ENCODE measurements at places on chromosomes 5 and 9.

- DNase-seq, result no peak
These were observed 171.5 kb upstream of the ATP10B start for GRCh38 chr5:161023551-161023950.

DNA sequence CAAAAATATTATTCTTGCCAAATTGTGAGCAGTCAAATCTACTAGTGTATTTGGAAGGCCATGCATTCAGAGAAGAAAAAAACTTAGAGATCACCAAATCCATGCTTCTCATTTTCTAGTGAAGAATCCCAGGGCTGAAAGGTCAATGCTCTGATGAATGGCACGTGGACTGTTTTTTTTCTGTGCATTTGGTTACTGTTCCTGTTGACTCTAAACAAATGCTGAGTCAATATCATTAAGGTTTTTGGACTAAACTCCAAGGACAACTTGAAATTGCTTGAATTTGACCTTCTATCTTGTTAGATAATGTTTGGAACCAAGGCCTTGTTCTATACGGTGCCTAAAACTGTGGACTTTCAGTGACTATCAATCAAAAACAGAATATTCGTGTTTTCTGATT is 142.2 kb downstream of the OSTF1 start:
- DNase-seq, result no peak

- no peak for DNase-seq
These were observed 20.9 kb upstream of the DPYSL3 start for GRCh38 chr5:147530530-147531389.

- no peak for DNase-seq
These were observed 19.2 kb downstream of the DOCK2 start for GRCh38 chr5:169656125-169656901.

- no peak for DNase-seq
These were observed 40.3 kb downstream of the ADAM19 start for GRCh38 chr5:157535042-157535865.

DNA sequence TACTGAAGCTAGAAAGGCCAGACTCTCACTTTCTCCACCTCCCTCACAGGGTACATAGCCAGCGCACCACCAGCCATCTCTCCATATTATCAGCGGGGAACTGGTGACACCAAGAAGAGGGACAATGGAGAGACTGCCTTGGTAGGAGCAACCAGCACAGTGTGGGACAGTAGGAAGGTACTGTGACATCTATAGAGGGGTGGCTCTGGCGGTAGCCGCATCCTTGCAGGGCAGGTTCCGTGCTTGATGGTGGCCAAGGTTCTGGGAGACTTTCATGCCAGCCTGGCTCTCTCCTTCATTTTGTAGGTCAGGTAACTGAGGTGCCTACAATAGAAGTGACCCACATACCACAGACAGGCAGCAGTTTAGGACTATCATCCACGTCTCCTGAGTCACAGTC is 65.5 kb upstream of the SMIM23 start:
- DNase-seq, result no peak

DNA sequence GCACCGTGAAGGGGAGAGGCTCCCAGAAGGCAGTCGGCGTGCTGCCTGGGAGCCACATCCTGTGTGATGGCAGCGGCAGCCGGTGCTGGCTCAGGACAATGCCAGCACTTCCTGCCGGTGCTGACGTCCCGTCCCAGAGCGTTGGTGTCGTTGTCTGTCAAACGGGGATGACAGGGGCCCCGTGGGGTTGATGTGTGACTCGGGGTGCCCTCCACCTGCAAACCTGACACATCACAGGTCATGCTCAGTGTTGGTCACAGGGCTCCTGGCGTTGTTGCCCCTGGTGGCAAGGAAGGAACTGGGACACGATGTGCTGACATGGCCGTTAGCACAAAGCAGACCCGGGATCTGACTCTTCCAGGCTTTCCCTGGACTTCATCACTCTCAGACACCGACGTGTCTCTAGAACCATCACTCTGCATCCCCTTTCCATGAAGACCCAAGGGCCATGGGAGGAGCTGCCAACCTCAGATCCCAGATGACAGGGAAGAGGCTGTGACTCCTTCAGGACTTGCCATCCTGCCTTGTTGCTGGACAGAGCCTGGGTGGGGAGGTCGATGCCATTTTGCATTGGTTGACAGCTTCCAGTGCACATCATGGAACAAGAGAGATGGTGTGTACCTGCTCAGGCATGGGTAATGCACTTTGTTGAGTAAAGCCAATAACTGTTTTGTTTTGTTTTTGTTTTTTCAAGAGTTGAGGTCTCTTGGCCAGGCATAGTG is 21.5 kb downstream of the PLPP7 start:
- no peak for DNase-seq

DNA sequence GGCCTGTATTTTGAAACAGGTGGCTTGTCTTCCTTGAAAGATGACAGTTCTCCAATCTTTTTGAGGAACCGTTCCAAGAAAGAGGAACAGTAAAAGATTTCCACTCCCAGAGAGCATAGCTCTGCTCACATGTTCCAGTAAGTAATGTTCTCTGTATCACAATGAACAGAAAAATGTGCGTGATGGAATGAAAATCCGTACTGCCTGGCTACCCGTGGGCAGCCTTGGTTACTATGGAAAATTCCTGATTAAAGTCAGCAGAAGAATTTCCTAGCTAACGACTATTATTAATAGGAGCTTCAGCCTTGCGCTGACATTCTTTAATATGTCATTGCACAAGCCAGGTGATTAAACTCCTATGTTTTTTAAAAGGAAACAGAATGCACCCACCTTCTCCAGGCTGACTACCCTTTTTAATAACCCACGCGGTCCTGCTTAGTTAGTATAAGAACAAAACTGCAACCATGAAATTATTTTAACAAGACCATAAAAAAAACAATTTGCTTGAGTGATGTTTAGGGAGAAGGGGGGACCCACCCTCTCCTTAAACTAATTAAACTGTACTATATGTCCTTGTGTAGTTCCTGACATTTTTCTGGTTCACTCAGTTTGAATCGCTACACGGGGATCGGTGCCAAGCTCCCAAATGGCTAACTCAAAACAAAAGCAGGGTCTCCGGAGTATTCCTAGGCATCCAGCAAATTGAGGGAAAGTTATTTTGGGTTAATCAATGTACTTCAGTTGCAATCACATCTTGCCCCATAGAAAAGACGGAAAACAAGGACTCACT is 54.8 kb upstream of the CPEB4 start:
- no peak for DNase-seq

- no peak for DNase-seq
These were observed 838 bp downstream of the POLK start for GRCh38 chr5:75512383-75513074.

- DNase-seq, result peak; percentile 52
These were observed 35.4 kb downstream of the UBE2R2 start for GRCh38 chr9:33852216-33852826.

DNA sequence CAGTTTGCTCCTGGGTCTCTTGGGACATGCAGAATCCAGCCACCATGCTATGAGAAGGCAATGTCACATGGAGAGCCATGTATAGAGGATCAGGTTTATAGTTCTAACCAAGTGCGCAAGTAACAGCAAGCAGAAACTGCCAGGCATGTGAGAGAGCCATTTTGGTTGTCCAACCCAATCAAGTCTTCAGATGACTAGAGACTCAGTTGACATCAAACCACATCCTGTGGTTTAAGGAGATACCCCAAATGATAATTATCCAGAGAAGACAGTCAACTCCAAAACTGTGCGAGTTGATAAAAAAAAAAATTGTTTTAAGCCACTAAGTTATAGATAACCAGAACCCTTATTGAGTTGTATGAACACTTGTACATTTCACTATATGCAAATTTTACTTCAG is 40.2 kb downstream of the TMEM232 start:
- DNase-seq, result no peak

DNA sequence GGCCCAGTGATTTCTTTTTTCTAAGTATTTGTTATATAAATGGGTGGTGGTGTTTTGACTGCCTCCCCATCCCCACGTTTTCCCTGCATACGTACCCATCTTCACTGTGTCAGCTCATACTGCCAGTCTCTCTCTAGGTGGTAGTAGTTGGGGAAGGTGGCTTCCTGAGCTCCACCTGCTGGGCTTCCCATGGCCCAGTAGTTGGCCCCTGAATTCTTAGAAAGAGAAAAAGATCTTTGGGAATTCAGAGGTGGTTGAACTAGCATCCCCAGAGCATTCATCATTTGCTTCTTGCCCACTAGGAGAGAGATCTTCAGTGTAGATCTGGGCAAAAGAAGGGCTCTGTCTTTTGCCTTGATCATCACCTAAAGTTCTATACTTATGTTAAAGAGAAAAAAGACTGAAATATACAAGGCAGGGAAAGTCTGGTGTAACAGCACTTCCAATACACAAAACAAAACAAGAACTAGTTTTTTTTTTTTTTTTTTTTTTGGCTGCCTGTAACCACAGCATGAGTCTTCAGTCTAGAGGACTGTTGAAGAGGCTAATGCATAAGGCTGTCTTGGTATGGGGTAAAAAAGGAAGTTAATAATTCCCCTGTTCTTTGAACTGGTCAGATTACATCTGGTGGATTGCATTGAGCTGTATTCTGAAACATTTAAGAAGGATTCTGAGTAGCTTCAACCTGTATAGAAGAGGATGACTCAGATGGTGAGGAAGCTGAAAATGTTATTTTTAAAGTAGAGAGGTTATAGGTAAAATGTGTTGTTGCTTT is 128.7 kb downstream of the ATG10 start:
- DNase-seq, result no peak

DNA sequence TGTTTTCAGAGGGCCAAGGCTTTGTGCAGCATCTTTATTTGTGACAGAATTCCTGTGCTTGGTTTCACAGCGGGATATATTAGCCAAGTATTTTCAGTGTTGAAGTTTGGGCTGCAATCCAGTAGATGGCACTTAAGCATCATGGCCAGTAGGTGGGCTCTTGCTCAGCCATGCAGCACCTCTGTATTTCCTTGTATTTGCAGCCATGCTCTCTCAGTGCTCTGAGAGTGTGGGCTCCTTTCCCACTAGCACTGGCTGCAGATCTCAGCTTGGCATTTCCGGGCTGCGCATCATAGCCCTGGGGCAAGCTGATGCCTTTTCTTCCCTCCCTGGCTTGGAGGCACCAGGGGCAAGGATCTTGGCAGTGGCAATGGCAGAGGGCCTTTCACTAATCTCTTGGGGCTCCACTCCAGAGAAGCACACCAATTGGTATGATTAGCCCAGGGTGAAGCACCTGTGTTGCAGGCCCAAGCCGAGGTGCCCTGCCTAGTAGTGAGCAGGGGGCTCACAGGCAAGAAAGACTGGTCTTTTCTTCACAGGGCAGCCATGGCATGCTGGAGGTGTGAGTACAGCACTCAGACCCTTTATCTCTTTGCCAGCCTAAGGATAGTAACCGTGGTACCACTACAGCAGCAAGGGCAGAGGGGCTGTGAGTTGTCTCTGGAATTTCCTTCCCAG is 48.3 kb downstream of the SLCO6A1 start:
- DNase-seq, result no peak

DNA sequence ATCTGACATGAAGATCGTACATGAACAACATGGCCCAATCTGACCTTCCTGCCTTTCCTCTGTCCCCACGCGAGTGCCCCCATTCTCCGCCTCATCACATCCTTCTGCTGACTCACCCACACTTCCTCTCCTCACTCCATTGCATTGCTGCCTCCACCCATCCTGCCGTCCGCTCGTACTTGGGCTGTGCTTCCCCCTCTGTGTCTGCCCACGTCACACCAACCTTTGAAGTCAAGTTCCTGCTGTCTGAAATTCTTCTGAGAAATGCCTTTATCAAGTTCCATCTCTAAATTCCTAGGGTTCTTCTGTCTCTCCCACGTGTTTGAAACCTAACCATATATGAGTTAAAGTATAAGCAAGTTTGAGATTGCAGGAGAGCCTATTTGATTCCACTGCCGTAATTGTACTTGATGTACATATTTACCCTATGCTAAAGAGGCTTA is 18.0 kb upstream of the STARD4 start:
- no peak for DNase-seq

DNA sequence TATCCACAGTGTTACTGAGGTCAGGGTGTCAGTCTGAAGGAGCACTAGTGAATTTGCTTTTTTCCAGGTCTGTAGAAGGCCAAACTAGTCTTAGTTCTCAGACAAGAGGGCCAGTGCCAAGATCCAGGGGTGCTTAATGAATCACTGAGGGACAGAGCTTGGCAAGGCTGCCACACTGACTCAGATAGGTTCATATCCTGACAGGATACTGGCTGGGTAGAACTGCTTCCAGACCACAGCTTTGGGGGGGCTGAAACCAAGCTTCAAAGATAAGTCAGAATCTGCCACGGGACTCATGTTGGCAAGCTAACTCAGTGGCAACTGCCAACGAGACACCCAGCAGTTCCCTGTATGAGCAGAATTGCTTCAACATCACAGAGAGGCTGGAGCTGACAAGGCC is 1125.4 kb downstream of the EFNA5 start:
- no peak for DNase-seq

DNA sequence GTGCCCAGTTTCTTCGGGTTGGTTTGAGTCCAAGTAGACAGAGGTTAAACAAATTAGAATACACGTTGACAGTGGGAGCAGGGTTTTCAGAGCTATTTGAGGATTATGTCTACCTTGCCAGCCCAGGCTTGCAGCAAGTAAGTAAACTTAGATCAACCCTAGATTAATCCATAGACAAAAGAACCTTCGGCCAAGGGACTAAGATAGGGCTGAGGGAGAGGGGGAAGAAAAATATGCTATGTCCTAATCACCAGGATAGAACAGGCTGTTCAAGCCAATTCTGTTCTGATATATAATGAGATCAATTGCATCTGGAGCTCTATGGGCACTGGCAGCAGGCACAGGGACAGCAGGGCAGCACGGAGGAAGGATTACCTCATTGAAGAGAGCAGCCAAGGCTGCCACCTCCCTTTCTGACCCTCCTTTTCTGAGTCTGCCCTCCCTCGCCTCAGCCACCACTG is 377.7 kb downstream of the PIK3R1 start:
- DNase-seq, result no peak

DNA sequence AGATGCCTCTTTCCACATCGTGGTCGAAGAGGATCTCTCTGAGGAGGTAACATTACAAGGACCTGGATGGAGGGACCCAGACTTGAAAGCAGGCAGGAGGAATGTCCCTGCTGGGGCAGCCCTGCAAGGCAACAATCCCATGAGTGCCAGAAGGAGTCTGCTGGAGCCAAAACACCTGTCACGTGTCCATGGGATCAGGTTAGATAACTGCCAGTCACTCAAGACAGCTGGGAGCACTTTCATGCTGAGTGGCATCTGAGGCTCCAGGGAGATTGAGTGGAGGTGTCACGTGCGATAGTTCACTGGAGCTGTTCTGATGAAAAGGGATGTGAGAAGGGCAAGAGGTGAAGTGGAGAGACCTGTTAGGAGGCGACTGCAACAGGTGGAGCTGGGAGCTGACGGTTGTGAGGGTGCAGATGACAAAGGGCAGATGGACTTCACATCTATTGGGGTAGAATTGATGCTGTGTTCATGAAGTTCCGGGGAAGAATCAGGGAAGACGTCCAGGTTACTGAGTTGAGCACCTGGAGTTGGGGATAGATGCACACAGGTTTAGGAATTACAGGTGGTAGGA is 68.4 kb downstream of the ICE1 start:
- DNase-seq, result no peak

GRCh38 chr5:28855626-28856025 is 1817.2 kb upstream of the CDH9 start:
- DNase-seq, result no peak

DNA sequence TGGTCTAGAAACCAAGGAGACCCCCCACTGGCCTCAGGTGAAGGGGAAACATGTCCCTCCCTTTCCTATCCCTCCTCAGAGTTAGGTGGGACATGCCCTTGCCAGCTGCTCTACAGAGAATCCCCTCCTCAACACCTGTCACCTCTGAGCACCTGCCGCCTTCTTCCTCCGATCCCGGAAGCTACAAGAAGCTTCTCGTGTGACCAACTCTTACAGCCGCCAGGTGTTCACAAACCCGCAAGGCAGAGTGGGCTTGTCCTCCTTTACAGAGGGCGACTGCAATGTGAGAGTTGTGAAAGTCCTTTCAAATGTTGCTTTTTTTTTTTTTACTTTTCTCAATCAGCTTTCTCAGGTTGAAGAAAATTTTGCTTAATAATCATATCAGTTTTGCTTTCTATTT is 3.7 kb upstream of the ICE1 start:
- no peak for DNase-seq
